ENCODE measurements at places on chromosomes 3 and 15.
A peak's percentile ranks its signal among the peaks of the same experiment; 100 is the strongest.

DNA sequence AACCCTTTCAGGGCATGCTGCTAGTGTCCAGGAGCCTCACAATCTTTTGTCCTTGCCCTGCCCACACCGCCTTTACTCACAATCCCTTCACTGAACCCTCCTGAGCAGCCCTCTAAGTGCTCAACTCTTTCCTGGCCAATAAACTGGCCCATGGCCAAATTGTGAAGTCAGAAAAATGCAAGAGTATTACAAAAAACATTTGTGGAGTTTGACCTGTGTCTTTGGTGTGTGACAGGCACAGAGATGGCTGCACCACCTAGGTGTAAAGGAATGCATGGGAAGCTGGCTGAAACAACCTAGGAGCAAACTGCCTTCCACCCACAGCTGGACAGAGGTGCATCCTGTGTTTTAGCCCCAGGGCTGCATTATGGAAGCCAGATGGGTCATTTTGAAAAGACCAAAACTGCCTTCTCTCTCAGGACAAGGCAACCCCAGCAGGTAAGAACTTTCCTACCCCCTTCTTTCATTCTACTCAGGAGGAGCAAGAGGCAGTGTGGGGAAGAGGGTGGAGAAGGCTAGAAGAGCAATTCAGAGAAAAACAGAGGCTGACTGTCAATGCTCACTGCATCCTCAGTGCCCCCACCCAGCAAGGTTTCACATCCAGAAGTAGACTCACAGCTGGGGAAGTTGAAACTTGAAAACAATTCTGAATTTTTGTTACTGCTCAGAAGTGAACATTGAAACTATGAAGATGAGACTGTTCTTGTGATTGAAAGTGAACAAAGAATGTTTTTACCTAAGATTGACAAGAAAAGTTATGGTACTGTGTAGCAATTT lies 78.6 kb downstream of the TRIM42 start:
- DNase-seq, result no peak

GRCh38 chr3:58009749-58010535 lies 1.7 kb downstream of the FLNB start:
- DNase-seq, result no peak

DNA sequence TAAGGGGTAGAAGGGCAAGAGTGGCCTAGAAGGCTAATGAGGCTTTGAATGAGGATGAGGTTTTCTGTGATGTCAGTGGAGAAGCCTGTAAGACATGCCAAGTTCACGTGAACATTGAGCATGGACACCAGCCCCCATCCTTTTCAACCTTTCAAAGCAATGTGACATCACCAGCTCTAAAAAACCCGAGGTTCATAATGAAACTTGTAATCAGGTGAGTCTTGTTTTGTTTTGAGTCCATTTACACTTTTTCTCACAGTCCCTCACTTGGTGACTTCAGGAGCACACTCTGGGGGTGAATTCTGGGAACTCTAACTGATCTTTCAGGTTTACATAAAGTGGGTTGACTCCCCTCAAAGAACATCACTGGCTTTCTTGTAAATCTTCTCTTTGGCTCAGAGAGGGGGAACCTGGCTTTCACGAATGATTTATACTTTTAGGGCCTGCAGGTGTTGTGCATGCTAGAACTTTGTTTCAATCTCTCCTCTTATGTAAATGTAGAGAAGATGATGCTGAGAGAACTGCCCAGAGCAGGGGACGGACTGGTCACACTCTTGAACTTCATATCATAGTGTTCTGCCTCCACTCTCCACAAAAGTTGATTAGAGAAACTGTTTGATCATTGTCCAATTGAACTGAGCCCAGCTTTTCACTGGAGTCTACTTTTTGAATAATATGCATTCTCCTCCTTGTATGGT lies 224.7 kb upstream of the SATB1 start:
- no peak for DNase-seq

GRCh38 chr3:73926360-73927202 lies 301.8 kb upstream of the PDZRN3 start:
- no peak for DNase-seq

GRCh38 chr15:55659481-55659880 lies 71.3 kb upstream of the PYGO1 start:
- no peak for DNase-seq

GRCh38 chr3:99084156-99084555 lies 182.7 kb upstream of the DCBLD2 start:
- no peak for DNase-seq

- peak; percentile 10 for DNase-seq
Measured at GRCh38 chr3:37287776-37288175, 113.4 kb upstream of the LRRFIP2 start.

GRCh38 chr3:26118165-26118564 lies 328.3 kb downstream of the OXSM start:
- DNase-seq, result no peak

DNA sequence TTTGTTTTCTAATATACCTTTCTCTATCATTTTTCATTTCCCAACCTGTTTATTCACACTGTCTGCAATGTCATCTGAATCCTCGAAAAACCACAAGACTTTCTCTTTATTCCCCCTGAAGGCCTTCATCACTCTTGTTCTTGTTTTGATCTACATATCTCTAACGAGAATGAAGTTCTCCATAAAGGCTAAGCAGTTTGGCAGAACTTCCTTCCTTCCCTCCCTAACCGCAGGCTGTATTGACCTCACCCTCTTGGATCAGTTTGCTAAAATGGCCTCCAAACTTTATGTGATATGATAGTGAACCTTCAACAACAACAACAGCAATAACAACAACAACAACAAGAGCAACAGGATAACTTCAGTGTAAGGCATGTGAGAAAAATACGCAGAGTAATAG lies 392.8 kb downstream of the TIGIT start:
- no peak for DNase-seq

DNA sequence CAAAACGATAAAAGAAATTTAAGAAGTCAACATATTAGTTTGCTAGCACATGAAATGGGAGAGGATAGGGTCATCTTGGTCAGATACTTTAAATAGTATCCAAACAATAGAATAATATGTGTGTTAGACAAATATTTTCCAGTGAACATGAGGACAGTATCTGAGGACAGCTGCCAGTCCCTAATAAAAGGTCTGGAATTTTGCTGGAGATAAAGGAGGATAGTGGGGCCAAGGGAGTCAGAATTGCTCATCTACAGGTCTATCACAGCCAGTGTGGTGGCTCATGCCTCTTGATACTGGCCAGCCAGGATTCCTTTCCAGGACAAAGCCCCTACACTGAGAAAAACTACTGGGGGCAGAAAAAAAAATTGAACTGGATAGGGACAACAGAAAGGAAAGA lies 74.0 kb downstream of the HERC1 start:
- no peak for DNase-seq

- DNase-seq, result no peak
Measured at GRCh38 chr15:98952381-98952803, 55.2 kb downstream of the PGPEP1L start.

DNA sequence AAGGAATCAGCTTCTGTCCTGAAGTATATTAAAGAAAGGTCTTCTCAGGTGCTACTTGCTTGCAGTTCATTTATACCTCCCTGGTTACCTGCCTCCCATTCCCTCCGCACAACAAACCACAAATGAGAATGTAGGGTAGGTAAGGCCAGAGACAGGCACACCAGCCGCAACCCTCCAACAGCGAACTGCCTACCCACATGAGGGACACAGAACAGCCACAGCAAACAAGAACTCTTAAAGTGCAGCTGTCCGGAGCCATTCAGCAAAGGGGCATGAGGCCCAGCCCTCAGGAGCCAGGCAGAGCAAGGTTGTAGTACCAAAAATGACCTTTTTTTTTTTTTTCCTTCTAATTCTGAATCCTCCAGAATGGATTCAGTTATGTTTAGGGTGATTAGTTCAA lies 52.4 kb downstream of the SPSB4 start:
- DNase-seq, result no peak

- DNase-seq, result no peak
Measured at GRCh38 chr3:173676094-173676493, 278.6 kb downstream of the NLGN1 start.

DNA sequence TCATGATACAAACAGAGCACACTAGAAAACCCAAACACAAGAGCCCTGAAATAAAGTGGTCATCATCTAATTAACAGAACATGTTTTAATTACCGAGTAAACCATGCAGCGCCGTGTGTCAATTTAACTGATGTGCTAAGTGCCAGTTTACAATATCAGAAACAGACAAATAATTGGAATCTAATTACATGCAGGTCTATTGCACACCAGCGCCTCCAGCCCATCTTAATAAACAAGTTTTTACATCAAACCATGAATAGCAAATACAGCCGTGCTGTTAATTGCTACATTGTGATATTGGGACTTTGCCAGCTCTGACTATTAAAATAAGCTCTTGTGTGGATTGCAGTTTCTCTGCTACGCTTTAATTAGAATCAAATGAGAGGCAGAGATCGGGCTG lies 510.2 kb upstream of the MDFIC2 start:
- DNase-seq, result no peak

DNA sequence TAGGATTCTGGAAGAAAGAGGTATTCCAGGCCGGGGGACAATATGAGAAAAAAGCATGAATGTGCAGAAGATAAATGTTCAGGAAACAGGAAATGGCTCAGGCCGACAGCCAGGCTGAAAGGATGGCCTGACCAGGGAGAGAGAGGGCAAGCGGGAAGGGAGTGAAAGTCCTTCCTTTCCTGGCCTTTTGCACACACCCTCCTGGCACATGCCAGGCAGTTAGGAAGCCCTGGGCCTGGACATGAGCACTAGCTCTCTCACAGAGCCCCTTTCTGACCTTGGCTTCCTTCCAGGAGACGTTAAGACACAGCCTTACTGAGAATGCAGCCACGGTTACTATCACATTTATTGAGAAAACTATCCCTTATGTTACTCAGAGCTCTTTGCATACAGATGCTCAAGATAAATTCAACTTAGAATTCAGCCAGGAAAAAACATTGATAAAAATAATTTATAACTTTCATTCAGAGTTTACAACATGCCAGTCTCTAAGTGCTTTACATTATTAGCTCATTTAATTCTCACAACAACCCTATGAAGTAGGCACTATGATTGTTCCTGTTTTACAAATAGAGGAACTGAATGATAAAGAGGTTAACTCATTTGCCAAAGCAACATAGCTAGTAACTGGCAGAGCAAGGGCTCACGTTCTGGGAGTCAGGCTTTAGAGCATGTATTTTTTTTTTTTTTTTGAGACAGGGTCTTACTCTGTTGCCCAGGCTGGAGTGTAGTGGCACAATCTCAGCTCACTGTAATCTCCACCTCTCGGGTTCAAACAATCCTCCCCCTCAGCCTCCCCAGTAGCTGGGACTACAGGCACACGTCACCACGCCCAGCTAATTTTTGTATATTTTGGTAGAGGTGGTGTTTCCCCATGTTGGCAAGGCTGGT lies 39.4 kb upstream of the SMAD3 start:
- DNase-seq, result no peak

GRCh38 chr3:108152274-108152673 lies 61.4 kb upstream of the CD47 start:
- no peak for DNase-seq

GRCh38 chr15:77984446-77984861 lies 93.1 kb downstream of the TBC1D2B start:
- DNase-seq, result no peak
